Stimulated activated CD4-positive, alpha-beta T cell treated with anti-CD3 and anti-CD28 coated beads, Interleukin-1b, Interleukin-23, amount 100 ng/mL, for 4 hours (primary cell): ENCODE measurements at places on chromosomes 5 and 9.

DNA sequence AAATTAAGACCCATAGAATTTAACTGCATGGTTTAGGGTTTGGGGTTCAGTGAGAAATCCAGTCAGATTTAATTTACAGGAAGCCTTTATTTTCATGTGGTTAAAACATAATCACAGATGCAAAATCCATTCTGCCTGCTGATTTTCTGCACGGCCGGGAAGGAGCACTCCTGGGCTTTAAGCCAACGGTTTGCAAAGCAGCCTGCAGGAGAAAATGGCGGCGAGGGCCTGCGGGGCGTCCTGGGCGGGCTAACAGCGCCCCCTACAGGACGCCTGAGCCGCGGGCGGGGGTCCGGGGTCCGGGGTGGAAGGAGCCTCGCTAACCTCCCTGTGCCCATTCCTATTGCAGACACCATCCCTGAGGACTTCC, 47.6 kb downstream of the THBS4 start:
- DNase-seq = peak; percentile 31

DNA sequence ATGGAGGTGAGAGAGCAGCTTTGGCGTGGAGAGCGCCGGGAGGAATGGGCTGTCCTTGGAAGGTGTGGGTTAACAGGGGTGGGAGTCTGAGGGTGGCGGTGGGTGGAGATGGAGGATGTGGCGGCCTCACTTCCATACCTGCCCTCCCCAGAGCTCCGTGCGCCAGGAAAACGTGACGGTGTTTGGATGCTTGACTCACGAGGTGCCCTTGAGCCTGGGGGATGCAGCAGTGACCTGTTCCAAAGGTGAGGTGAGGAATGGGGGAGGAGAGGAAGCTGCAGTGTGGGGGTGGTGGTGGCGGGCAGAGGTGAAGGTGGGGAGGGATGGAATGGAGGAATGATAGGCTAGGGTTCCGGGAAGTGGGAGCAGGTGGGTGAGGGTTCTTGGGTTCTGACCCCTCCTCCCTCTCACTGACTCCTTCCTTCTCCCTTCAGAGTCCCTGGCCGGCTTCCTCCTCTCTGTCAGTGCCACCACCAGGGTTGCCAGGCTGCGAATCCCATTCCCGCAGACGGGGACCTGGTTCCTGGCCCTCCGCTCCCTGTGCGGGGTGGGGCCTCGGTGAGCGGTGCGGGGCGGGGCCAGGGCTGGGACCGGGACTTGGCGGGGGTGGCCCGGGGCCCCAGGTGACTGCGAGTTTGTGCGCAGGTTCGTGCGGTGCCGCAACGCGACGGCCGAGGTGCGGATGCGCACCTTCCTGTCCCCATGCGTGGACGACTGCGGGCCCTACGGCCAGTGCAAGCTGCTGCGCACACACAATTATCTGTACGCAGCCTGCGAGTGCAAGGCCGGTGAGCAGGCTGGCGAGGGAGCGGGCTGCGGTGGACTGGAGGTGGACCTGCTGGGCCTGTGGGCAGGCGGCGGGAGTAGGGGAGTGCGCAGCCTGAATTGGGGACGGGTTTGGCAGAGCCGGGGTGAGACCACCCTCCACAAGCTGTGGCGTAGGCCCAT, 17.1 kb downstream of the TMEM8B start:
- DNase-seq = no peak

GRCh38 chr9:738209-738915, 103.1 kb upstream of the DMRT1 start:
- DNase-seq = no peak

- DNase-seq = no peak
Measured at GRCh38 chr5:36414869-36415282, 113.2 kb upstream of the RANBP3L start.

- DNase-seq = no peak
Measured at GRCh38 chr9:546797-547223, 294.7 kb upstream of the DMRT1 start.

DNA sequence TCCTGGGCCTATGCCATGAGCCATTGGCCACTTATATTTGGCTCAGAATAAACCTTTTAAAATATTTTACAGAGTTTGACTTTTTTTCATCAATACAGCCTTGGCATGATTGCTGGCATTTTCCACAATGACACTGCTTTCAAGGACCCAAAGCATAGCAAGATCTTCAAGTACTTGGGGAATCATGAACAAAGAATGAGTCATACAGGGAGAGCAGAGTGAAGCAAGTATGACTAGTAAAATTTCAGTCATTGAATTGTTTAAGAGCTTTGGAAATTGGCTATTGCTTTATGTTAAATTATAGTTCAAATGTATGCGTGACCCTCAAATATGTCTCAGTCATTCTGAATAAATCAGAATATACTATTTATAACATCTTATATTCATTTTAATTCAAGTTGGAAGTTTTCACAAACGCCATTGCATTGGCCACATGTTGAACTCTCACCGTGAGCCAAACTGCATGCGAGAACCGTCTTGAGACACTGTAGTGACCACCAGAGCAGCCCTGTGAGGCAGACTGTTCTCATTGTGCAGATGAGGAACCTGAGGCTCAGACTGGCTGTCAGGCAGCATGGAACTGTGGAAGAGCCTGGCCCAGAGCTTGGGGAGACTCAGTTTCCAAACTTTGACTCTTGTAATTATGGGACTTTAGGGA, 52.9 kb downstream of the GDNF start:
- no peak for DNase-seq

DNA sequence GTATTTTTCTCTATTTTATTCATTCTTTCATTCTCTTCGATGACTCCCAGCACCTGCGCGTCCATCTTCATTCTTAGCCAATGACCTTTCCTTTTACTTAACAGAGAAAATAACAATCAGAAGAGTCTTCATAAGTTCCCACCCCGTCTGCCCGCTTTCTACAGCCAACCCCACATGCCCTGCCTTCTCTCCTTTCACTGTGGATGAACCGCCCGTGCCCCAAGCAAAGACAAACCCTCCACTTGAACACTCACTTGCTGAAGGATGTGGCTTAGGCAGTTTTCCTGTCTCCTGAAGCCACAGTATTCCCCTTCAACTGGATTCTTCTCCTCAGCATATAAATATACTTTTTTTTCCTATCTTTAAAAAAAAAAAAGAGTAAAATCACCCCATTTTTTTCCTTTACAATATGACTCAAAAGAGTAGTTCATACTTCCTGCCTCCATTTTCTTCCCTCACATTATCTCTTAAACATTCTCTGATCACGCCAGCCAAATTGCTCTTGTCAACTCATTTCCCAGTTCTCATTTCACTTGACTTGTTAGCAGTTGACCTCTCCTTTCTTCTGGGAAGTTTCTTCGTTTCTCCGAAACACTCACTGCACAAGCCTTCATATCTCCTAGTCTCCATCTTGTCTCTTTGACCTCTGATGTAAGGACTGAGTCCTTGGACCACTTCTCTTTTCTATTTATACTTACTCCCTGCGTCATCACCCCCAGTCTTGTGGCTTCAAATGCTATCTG, 11.1 kb downstream of the NIPSNAP3B start:
- DNase-seq = no peak

DNA sequence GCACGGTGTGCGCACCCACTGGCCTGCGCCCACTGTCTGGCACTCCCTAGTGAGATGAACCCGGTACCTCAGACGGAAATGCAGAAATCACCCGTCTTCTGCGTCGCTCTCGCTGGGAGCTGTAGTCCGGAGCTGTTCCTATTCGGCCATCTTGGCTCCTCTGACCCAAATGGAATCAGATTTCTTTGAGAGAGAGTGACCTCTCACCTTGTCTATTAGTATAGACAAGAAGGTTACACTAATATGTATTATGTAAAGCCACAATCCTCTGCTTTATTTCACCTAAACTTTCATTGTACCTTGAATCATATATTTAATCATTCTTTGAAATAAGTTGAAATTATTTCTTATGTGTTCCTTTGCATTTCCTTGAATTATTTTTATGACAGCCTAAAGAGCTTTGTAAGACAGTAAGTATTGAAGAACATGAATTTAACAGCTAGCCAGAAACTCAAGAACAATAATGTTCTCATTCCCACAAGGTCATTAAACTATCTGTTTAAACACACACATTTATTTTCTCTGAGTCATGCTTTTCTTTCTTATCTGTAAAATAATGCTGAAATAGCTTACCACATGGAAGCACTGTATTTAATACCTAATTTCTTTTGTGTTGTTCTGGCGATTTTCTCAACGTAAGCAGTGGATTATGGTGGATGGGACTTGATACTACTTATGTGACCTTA, 91.8 kb upstream of the DMRTA1 start:
- DNase-seq = no peak

GRCh38 chr9:22044583-22044982, 35.5 kb upstream of the CDKN2B start:
- no peak for DNase-seq

DNA sequence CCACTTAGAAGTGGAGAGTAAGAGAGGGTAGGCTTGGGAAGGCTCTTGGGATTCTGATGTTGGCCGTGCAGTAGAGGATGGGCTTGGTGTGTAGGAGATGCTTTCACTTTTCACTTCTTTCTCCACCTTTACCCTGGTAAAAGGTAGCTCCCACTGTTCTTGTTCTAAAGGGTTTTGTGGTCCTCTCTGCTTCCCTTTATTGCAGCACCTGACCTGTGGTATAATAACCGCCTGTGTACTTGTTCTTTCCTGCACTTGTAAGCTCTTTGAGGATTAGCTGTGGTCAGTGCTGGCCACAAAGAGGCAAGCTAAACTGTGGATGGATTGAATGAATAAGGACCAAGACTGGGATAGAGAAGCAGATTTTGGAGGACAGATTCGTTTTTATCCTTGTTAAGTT, 25.2 kb downstream of the KDM4C start:
- no peak for DNase-seq

DNA sequence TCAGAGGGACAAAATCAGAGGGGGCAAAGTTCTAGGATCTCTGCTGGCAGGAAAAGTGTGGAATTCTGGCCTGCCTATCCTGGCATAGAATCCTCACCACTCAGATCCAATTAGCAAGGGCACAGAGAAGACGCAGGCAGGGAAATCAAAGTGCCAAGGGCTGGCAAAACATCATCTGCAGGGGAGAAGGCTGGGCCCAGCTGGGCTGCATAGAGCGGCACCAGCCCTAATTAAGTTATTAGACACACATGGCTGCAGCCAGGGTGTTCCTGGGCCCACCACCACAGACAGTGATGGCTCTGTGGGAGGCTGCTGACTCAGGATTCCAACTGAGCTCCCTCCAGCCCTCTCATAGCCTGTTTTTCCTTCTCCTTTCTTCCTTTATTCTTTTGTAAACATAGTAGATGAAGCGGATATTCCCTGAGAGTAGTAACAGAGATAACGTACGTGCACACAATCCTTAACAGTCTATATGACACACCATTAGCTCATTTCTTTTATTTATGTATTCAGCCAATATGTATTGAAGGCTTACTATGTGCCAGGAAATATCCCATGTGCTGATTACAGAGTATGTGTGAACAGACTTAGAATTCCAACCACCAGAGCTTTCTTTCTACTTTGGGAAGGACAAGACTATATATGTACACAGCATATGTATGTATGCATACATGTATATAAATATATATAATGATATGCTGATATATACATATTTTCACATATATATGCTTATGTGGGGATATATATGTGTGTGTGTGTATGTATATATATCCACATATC, 236.1 kb downstream of the ASTN2 start:
- no peak for DNase-seq

- no peak for DNase-seq
Measured at GRCh38 chr9:77980622-77981021, 51.0 kb downstream of the GNAQ start.

DNA sequence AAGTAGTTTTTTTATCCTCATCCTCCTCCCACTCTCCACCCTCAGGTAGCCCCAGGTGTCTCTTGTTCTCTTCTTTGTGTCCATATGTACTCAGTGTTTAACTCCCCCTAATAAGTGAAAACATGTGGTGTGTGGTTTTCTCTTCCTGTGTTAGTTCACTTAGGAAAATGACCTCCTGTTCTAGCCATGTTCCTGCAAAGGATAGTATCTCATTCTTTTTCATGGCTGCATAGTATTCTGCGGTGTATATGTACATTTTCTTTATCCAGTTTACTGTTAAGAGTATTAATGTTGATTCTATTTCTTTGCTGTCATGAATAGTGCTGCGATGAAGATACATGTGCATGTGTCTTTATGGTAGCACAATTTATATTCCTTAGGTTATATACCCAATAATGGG, 68.4 kb upstream of the RANBP3L start:
- DNase-seq = no peak

DNA sequence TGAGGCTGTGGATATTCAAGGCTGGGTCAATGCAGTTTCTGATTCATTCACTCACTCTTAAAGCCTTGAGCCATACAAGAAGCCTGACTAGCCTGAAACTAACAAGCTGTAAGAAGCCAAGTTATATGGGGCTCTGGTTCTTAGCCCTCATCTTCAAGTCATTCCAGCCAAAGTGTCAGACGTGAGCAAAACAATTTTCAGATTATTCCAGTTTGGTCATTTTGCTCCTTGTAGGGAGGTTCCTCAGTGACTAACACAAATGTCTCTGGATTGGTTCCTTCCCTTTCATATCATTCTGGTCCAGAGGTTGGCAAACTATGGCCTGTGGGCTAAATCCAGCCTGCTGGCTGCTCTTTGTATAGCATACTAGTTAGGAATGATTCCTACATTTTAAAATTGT, 12.5 kb upstream of the SHOC1 start:
- DNase-seq = no peak

DNA sequence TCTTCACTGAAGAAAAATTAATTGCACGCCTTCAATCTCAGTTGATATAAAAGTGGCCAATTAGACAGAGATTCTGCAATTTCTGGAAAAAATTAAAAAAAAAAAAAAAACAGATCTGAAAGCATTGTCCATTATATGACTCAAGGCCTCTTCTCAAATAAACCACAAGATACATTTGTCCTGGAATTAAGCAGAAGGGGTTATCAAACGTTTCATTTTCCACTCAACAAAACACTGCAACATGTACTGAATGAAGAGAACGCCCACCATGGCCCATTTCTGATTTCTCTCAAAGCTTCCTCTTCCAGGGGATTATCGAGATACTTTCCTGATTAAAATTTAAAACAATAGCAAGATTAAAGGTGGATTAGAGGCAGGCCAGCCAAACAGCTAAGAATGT, 5.8 kb upstream of the PAPPA start:
- DNase-seq = no peak

DNA sequence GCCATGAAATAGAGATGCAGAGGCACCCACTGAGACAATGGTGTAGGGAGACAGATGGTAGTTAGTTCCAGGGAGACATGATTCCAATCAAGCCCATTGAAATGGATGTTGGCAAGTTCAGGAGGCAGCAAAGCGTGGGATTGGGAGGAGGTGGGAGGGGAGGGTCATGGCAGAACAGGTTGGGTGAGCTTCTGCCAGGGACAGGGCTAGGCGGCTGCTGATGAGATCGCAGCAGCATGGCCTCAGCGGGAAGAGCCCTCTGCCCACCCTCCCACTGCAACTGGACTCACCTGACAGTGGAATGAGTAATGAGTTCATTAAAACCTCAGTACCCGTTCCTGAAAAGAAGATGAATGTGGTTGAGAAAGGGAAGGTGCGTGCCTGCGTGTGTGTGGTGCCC, 418.2 kb downstream of the CDK5RAP2 start:
- DNase-seq = no peak

DNA sequence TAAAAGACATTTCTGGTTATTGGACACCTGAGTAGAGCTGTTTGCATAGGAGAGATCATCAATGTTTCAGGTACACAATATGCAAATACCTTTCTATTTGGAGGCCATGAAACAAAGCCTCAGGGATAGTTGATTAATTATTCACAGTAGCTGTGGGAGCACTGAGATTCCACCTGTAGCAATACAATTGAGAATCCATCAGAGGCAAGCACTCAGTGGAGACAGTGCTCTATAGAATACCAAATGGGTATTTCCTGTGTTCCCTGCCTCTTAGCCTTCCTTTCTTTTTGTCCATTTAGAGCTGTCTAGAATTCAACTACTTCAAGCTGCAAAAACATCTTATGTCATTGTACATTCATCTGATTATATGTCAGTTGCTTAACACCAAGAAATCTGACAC, 1754.0 kb upstream of the ACO1 start:
- no peak for DNase-seq
